Right cardiac atrium (tissue), 5 donors: ENCODE measurements at places on chromosomes 5 and 9.

GRCh38 chr5:173752653-173753052, 135.5 kb upstream of the CPEB4 start:
- no peak for DNase-seq

DNA sequence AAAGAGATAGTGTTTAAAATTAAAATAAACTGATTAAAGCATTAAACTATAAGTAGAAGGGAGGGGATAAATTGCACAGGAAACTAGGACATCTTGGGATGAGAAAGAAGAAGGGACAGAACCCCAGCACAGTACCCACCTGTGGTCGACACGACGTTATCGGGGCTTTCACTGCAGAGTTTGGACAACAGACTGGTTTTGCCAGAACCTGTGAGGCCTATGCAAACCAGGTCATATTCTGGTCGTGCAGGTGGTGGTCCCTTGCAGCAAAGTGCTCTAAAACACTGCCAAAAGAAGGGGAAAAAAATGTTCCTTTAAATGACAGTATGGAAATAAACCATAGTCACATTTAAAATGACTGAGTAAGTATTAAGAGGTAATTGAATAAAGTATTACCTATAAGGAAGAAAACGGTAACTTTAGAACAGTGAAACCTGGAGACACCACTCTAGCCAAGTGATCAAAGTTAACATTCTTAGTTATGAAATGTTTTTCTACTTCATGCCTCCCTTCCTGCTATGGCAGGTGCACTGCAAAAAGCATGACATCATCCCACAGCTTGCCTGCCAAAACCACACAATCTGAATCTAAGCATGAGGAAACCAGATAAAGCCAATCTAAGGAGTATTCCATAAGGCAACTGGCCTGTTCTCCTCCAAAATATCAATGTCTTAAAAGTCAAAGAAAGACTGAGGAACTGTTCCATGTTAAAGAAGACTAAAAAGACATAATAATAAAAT, 138.6 kb downstream of the ARL15 start:
- no peak for DNase-seq

DNA sequence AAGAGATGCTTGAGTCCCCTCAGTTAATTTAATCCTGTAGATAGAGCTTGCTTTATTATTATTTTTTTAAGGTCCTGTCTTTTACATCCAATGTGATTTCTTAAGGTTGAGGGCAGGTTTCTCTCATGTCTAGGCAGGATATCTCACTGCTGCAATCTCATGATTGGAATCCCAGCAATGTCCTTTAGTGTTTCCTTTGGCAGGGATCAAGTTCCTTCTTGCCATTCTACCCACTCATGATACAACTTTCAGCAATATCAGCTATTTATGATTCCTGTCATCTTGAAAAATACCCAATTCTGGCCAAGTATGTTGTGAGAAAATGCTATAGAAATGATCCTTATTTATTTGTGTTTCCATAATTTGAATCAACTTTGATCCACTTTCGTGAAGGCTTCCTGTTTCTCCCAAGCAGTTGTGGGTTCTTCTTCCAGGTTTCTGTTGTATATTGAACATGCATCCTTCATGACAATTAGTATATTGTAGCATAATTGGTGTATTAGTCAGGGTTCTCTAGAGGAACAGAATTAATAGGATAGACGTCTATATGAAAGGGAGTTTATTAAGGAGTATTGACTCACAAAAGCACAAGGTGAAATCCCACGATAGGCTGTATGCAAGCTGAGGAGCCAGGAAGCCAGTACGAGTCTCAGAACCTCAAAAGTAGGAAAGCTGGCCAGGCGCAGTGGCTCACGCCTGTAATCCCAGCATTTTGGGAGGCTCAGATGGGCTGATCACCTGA, 18.4 kb upstream of the VPS13A start:
- DNase-seq, result no peak

DNA sequence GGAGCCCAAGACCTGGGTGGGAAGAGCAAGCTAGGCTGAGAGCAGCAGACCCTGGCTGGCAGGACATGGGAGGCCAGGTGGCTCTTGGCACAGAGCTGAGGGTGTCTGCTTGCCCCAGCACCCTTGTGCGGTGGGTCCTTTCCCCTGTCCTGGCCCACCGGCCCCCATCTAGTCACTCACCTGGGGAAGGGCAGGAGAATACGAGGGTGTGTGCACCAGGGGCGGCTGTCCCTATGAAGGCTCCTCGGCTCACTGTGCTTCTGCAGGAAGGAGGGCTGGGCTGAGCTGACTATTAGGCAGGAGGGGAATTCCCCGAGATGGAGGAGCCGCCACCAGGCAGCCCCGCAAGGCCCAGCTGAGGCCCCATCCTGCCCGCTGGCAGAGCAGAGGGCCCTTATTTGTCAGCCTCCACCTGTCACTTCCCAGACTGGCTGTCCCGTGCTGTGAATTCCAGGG, 6.1 kb upstream of the TNIP1 start:
- DNase-seq, result no peak

DNA sequence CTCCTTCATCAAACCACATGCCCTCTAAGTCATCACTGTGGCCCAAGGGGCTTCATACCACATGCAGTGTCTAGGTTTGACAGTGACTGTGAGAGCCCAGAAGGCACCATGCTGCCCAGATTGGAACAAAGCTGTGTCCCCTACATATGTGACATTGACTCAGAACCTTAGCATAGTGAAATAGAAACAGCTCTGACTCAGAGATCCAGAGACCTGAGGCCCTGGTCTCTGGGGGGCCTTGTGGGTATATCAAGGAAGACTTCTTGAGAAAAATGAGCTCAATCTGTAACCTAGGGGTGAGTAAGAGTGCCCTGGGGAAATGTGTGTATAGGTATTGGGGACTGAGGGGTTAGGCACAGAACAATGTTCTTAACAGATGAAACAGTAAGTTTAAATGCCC, 7.1 kb upstream of the ENTREP1 start:
- no peak for DNase-seq
